Motor neuron (in vitro differentiated cells): ENCODE measurements at places on chromosomes 3 and 15. TPM values are rescaled to one million over a fixed set of nuclear protein-coding genes. Genes with fewer than 3 reads are reported as not detected.

DNA sequence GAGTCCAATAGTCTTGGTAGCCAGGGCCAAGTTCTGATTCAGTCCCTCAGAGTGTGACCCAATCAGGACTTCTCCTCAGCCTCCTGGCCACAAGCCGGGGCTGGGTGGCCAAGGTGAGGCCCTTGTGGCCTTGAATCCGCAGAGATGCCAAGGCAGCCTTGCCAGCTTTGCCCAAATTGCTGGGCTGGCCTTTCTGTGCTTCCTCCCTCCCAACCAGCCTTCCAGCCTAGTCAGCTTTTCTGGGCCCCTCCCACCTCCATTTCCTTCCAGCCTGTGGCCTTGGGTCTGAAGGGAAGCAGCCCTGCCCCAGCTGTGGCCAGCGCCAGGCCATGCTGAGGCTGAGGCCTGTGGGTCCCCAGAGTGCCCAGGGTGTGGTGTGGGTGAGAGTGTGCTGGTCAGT is 34.3 kb upstream of the ANKDD1A start:
- no peak for ATAC-seq

Gene TMEM207
- 0.13 TPM in 1 of 2 replicates, not detected in the other for total RNA-seq

GRCh38 chr15:57566834-57567233 is 24.9 kb upstream of the MYZAP start:
- ATAC-seq, result no peak

GRCh38 chr15:70466305-70466704 is 297.1 kb downstream of the UACA start:
- ATAC-seq, result no peak

Gene PAK2
- 32.1 and 36.9 TPM in 2 replicates for total RNA-seq

Gene ABI3BP
- total RNA-seq, result 4.2 and 6.2 TPM in 2 replicates

DNA sequence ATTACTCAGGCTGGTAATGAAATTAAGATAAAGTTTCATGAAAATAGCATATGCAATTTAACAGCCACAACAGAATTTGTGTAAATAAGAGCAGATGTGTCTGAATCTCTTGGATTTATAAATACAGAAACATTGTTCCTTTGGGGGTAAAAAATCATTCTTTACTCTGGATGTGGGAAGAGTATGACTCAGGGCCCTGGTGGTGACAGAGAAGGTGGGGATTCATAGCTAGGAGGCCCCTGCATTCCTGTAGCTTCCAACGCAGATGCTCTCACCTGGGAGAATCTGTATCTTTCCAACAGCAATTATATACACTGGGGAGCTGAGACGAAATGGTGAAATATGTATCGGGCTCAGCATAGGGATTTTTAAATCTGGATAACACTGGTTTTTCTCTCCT is 167.6 kb upstream of the CADPS start:
- ATAC-seq, result no peak

Gene FAM131A
- 33.5 and 37.3 TPM in 2 replicates for total RNA-seq

DNA sequence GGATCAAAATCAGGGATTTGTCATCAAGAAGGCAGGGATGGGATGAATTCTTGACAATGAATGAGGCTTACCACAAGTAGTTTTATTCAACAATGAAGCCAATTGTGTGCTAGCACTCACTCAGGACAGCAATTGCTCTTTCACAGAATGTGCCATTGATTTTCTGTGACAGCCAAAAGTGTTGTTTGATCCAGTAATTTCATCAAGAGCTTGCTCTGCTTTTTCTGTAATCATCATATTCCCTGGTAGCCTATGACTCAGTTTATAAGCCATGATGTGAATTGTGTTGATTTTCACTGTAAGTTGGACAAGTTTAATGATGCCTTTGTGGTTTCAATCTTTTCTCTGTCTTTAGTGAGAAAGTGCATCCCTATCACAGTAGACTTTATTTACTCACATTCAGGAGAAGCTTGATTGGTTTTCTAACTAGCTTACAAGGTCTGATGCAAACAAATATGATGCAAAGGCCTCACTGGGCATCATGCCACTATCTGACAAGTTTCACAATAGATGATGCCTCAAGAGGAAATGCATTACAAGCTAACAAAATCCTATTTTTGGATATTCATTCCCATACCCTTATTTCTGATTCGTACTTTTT is 13.6 kb upstream of the CSRNP1 start:
- ATAC-seq, result no peak

DNA sequence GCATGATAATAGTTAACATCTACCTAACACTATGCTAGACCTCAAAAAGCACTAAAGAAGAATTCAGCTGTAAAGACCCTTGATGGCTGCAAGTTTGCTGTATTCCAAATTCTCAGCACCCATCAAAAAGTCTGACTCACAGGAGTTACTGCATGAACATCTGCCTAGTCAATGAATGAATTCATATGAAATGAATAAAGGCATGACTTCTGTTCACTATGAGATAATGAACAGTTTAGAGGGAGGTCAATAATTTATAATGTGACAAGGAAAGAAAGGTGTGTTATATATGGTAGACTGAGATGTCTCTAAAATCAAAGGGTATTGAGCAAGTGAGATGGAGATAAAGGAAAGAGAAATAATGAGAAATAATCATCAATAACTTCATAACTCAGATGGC is 508.2 kb upstream of the TGFBR2 start:
- ATAC-seq, result peak; percentile 87

DNA sequence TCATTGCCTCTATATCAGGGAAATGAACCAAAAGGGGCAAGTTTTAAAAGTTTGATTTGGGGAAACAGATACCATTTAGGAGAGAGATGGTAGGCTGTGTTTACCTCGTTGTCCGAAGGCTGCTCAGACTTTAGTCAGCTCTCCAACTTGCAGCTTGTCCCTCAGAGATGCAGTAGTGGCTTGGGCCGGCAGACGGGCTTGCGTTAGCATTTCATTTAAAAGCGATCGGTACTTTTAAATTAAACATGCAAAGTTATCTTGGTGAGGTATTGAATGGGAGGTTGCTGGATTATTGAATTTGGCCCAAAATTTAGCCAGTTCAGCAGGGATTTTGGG is 26.2 kb downstream of the EEFSEC start:
- ATAC-seq, result no peak

DNA sequence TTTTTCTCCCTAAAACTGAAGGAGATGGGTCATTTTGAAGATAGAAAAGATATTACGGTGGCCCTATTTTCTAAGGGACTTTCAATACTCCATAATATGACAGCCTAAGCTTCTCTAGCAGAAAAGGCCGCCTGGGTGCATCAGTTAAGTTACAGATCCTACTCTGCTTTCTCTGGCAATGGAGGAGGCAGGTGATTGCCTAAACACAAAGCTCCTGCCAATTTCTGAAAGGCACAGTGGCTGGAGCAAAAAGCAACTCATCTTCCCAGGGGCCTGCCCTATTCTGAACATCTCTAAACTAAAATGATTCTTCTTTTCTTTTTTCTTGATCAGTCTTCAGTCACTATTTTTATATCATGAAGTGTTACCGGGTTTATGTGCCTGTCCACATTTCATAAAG is 276.7 kb downstream of the CNTN4 start:
- ATAC-seq, result no peak
